ENCODE measurements at places on chromosomes 2 and 18.

GRCh38 chr2:194314042-194314441 is 1343.0 kb upstream of the SLC39A10 start:
- DNase-seq = no peak

DNA sequence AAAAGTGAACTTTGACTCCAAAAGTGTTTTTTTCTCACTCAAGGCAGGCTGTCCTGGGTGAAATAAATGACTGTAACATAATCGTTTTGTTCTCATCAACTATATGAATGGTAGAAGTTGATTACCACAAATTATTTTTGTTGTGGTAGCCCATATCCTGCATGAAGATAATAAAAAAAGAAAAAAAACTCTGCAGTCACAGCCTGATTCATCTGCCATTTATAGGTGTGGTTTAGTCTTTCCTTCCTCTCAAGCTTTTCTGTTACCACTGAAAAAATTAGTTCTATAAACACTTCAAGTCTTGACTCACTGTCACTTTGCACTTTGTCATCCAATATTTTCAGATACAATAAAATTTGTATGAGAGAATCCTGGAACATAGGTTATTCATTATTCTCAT is 522.0 kb downstream of the PLCL1 start:
- DNase-seq = no peak

DNA sequence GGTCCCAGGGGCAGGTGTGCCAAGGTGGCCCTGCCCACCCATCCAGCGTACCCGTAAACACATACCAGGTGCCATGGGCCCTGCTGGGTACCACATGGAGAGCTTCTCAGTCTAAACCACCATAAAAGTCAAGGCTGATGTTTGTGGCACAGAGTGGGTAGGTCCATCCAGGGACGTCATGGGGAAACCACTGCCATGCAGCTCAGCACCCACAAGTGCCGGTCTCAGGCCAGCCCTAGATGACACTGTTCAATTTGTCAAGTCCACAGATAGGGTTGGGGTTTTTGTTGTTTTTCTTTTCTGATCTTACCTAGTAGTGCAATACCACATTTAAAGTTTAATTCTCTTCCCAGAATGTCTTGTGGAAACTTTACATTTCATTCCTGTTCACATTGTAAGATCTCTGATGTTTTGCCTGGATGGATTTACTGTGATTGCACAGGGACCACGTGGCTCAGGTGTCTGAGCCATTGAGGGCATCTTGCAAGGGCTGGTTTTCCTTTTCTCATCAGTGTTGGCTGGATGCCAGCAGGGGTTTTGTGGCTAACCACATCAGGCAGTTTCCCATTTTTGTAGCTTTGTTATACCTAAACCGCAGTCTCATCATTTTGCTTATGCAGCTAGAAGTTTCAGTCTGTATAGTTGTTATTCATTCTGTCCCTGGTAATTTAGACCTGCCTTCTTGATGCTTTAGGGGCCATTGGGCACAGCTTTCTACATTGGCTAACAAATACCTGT is 64.7 kb downstream of the STK25 start:
- peak; percentile 78 for DNase-seq

DNA sequence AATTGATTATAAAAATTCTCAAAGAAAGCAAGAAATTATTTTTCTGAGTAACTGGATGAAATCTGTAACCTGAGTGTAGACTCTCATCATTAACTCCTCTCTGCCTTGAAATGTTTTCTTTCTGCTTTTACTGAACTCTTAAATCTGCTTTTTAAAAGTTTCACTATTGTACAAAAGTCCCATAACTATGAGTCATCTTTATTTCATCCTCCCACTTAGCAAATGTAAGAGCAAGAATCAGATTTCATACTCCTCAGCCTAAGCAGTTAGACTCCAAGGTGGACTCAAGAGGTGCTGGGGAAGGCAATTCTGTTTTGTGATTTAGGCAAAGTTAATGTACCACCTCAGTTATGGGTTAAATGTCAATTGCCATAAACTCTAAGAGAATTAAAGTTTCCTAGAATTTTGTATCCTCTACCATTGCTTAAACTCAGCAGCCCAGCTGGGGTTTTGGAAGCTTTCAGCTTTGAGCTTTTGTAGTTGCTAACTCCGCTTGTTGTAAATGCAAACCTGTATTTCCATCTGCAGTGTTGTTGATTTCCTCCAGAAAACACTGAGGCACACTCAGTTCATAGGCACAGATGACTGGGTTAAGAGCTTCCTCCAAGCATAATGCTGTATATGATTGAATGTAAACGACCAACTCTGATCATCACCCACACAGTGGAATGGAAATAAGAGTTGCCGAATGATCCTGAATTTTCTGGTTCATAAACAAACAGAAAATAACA is 268.8 kb downstream of the ARHGAP15 start:
- DNase-seq = no peak

GRCh38 chr2:2101924-2102323 is 229.2 kb downstream of the MYT1L start:
- no peak for DNase-seq

GRCh38 chr2:68223419-68223818 is 28.9 kb downstream of the PPP3R1 start:
- no peak for DNase-seq

- peak; percentile 33 for DNase-seq
These were observed 148.0 kb downstream of the HDAC4 start for GRCh38 chr2:239252801-239253200.

DNA sequence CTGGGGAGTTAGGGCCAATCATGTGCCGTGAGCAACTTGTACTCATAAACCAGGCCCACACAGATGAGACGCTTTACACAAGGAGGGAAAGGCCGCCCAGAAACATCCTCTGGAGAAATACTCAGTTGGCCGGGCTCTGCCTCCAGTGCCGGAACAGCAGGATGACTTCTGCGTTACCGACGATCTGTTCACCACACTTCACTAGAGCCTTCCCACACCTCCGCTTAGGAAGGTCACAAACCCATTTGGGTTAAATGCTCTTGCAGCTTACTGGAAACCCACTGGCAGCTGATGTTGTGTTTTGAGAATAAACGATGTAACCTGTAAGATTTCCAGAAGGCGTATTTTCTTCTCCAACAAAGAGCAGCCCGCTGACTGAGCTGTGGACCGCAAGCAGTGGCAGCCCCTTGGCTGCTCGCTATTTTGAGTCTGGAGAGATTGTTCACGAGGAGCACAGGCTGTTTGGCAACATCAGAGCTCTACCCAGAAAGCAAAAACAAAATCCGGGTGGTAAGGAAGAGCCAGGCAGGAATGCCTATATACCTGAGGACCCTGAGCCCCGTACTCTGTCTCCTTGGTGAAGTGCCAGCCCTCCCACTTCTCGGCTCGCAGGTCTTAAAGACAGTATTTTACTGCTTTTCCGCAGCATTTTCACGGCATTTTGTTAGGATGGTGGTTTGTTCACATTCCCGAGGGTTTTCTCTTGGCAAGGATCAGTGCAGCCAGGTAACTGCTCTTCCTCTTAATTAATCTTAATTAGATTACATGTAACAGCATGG is 44.0 kb downstream of the COLEC12 start:
- no peak for DNase-seq

- DNase-seq = no peak
These were observed 42.7 kb downstream of the RAB31 start for GRCh38 chr18:9750606-9751304.

DNA sequence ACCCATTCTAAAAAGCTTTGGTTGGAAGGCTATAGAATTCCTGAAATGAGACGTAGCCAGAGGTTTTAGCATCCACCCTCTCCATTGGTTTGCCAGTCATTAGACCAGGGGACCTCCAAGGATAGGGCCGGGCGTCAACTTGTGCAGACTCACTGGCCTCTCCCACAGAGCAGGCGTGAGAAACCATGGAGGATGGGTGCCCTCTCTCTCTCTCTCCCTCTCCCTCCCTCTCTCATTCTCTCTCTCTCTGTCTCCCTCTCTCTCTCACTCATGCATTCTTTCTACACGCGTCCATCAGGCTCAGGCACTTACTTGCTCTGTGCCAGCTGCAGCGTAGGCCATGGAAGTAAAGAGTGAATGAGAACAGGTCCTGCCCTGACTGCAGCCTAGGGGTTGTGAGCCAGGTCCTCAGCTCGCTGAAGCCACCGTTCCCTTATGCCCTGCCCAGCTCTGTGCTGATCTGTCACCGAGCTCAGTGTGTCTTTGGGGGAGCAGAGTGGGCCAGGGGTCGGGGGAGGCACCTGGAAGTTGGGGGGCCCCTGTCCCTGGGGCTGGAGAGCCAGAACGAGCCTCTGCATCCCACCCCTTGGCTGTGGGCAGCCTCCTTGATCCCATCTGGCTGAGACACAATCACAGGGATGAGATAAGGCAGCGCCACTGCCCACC is 304.4 kb upstream of the HS6ST1 start:
- DNase-seq = no peak

DNA sequence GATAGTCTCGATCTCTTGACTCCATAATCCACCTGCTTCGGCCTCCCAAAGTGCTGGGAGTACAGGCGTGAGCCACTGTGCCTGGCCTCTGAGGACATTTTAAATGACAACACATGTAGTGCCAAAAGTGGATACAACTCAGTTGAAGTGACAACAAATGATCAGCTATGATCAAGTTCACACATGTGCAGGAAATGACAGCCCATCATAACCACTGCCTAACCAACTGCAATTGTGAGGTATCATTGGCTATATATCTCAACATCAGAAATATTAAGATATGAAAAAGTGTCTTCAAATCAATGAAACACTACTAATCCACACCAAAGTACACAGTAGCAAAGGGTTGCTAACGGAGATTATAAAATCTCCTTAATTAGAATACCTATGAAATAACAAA is 84.8 kb downstream of the DTNB start:
- DNase-seq = no peak

DNA sequence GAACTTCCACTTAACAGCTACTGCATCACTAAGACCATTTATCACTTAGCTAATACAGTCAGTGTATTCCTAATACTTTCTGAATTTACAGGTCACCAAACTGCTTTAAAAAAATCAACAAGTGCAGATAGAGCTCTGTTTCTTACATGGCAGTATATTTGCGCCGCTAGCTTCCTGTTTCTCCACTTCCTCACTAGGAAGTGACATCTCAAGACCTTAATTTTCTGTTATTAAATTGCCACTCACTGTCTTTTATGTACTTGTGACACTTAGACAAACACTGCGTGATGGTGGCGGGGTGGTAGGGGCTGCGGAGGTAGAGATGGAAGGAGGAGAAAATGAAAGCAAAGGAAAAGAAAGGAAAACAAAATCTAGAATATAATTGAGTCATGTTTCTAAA is 53.7 kb upstream of the CRIM1 start:
- DNase-seq = no peak

DNA sequence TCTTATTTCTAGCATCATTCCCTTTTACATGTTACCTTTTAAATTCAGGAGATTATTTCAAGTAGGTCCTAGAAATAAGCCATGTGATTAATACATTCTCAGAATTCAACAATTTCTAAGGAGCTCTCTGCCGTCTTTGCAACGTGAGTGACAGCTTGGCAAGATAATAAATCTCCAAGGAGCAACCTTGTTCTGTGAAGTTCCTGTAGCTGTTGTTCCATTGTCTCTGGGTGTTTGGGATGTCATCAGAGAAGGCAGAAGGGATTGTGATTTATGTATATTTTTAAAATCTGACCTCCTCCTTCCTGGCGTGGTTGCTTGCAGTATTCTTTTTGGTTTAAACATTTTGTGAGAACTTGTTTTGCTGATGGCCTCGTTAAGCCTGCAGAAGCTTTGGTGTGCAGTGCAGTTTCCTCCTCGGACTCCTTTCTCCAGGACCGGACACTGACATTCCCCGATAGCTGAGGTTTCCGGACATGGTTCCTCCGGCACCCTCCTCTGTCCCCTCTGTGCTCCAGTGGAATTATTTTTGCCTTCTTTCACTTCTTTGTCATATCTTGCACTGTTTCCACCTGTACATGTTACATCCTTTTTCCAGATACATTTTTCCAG is 33.7 kb downstream of the RAMP1 start:
- no peak for DNase-seq

DNA sequence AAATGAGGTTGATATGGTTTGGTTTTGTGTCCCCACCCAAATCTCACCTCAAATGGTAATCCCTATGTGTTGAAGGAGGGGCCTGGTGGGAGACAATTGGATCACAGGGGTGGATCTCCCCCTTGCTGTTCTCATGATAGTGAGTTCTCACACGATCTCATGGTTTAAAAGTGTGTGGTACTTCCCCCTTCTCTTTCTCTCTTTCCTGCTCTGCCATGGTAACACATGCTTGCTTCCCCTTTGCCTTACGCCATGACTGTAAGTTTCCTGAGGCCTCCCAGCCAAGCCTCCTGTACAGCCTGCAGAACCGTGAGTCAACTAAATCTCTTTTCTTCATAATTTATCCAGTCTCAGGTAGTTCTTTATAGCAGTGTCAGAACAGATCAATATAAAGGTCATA is 24.7 kb upstream of the FAM124B start:
- DNase-seq = no peak

DNA sequence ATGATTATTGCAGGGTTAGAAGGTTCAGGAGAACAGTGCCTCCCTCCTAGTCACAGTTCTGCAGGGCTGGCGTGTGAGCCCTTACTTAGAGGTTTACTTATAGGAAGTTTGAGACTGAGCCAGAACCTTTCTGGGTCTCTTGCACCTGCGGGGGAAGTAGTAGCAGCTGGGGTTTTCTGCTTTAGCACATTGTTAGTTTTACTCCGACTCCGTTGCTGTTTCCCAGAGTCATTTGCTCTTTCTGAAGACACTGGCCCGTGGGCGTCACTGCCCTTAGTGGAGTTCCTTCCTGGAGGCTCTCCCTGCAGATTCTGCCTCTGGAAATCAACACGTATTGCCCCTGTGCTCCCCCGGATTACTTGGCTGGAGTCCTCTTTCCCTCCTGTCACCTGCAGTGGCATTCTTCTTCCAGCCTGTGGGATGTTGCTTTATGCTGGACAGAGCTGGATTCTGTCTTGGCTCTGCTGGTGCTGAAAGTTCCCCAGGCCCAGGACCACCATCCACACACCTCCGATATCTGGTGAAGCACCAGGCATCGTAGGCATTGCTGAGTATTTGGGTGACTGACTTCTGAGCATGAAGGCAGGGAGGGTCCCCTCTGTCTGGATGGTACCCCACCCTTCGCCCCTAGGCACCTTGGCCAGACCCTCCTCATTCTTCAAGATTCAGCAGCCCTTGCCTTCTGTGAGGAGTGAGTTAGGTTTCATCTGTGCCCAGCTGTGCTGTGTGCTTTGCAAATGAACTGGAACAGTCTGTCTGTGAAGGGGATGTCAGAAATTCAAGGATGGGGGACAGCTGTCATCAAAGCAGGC is 51.7 kb downstream of the AGAP1 start:
- no peak for DNase-seq

DNA sequence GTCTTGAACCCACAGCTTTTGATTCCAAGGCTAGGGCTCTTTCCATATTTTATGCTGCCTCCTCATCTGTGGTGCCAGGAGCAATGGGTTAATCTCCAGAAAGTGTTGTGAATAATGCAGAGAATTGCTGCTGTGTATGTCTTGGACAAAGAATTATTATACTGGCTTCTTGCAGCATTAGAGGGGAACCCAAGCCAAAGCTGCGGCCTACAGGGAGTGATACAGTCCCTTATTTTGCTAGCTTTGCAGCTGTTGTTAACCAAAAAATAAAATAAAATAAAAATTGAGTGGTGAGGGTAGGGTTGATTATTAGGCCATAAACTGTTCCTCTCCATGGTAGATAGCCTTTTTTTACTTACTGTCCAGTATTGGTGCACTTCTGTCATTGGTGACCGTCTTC is 16.7 kb downstream of the WIPF1 start:
- DNase-seq = no peak
